Fibroblast of skin of right biceps (primary cell): ENCODE measurements at places on chromosomes 7 and 10.
A peak's percentile ranks its signal among the peaks of the same experiment; 100 is the strongest.

GRCh38 chr10:83253011-83253671 lies 886.2 kb upstream of the GHITM start:
- DNase-seq: no peak

GRCh38 chr10:14826076-14826829 lies 11.6 kb downstream of the CDNF start:
- no peak for DNase-seq

DNA sequence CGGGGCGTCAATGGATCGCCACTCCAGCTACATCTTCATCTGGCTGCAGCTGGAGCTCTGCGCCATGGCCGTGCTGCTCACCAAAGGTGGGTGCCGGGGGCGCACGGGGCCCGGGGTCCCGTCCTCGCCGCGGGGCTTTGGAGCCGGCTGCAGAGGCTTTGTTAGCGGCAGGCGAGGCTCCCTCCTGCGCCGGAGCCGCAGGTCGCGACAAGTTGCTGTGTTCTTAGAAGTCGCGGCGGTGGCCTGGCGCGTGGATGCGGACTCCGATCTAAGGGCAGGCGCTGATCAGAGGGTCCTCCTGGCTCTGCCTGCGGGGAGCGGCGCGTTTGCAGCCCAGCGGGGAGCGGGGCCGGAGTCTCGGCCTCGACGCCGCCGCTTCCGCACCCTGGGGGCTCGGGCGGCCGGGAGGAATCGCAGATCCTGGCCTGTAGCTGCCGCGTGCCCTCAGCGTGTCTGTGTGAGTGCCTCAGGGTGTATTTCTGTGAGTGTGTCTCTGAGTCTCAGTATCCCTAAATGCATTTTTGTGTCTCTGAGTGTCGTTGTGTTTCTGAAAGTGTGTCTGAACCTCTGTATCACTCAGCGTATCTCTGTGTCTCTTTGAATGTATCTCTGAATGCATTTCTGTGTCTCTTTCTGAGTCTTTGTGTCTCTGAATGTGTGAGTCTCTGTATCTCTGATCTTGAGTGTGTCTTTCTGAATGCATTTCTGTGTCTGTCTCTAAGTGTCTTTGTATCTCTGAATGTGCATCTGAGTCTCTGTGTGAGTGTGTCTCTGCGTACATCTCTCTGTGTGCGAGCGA lies 766 bp downstream of the BAMBI start:
- peak; percentile 30 for DNase-seq

- peak; percentile 32 for DNase-seq
Measured at GRCh38 chr10:130138479-130138866, 2.3 kb downstream of the GLRX3 start.

GRCh38 chr10:94133239-94133638 lies 139.5 kb downstream of the PLCE1 start:
- peak; percentile 49 for DNase-seq

DNA sequence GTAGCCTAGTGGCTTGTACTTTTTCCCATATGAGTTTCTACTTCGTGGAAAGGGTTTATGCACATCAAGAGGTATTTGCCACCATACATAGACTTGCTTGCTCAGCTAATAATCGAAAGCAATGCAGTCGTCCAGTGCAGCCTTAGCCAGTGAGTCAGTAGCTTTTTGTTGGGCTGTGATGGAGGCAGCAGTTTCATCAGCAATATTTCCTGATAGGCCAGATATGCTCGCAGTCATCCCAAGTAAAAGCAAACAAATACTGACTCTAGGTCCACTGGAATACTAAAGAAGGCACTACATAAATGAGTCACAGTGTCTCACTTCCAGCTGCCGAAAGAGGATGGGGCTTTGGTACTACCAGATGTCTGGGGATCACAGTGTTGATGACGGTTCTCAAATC lies 2.1 kb upstream of the BNIP3 start:
- peak; percentile 92 for DNase-seq

- DNase-seq: no peak
Measured at GRCh38 chr7:150431839-150432658, 18.4 kb upstream of the GIMAP8 start.

DNA sequence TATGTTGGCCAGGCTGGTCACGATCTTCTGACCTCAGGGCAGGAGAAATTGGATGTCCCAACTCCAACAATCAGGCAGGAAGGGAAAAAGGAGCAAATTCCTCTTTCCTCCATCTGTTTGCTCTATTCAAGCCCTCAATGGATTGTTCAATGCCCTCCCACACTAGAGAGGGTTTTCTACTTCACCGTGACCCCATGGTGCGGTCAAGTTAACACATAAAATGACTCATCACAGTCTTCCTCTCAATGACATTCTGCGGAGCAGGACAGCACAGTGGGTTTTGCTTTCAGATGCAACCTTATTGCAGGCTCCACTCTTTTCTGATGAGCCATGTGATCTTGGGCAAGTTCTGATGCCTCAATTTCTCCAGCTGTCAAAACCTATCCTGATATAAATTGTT lies 364.9 kb downstream of the ANKRD30A start:
- DNase-seq: no peak

DNA sequence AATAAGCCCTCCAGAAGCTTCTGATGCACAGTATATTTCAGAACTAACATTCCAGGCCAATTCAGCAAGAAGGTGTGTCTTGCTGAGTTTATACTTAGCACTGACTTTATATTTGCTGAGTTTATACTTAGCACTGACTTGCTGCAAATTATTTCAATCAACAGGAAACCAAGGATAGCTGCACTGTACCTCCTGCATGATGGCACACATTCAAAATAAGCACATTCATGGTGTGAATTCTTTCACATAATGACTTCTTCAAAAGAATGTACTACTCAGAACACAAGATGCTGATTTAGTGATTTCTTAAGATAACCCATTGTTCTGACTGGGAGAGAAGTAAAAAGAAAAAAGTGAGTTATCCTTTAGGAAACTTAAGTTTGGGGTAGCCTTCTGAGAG lies 52.0 kb downstream of the JAZF1 start:
- DNase-seq: peak; percentile 84

DNA sequence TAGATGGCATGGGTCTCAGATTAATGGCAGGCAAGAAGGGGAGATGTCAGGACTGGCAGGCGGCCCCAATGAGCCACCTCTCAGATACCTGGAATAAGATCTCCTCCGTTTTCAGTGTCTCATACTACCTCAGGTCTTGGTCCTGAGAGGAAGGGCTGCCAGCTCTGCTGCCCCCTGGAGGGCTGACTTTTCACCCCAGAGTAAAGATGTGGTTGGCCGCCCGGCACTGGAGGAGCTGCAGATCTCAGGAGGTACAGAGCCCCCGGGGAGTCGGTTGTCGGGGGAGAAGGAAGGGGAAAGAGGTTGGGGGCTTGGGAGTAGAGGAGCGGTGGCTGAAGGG lies 642 bp upstream of the COL13A1 start:
- peak; percentile 62 for DNase-seq

- peak; percentile 67 for DNase-seq
Measured at GRCh38 chr10:34710391-34710751, 104.7 kb downstream of the PARD3 start.

GRCh38 chr10:115977855-115978254 lies 295.2 kb downstream of the GFRA1 start:
- no peak for DNase-seq

GRCh38 chr10:68463365-68464093 lies 8.2 kb downstream of the DNA2 start:
- DNase-seq: no peak

GRCh38 chr10:33327751-33328150 lies 6.7 kb downstream of the NRP1 start:
- DNase-seq: peak; percentile 46
